A549 treated with AZD2906 at 1 μM for 4 hours (cell line): ENCODE measurements at places on chromosomes 3 and 15. TPM values are rescaled to one million over a fixed set of nuclear protein-coding genes. Genes with fewer than 3 reads are reported as not detected.

The LRRC31 gene
- not detected in 5 replicates for total RNA-seq

The A4GNT gene
- total RNA-seq: not detected in 5 replicates

The EPHB1 gene
- total RNA-seq: 0.03 to 0.13 TPM (median 0.11 TPM) in 5 replicates

The ST8SIA2 gene
- 0.46 to 0.56 TPM (median 0.50 TPM) in 5 replicates for total RNA-seq

The ANKRD63 gene
- total RNA-seq: 0.24 to 0.43 TPM (median 0.33 TPM) in 5 replicates

The BNC1 gene
- 0.63 to 0.85 TPM (median 0.65 TPM) in 5 replicates for total RNA-seq

The GRAMD2A gene
- total RNA-seq: 0.09 to 0.26 TPM (median 0.17 TPM) in 5 replicates

The WDR93 gene
- 0.13 to 0.25 TPM (median 0.21 TPM) in 5 replicates for total RNA-seq

The THSD4 gene
- total RNA-seq: 22.9 to 26.2 TPM (median 24.7 TPM) in 5 replicates

The ACAN gene
- total RNA-seq: 0.66 to 1.4 TPM (median 0.94 TPM) in 5 replicates

The UCN2 gene
- total RNA-seq: 5.9 to 8.7 TPM (median 8.2 TPM) in 5 replicates

The CMTM7 gene
- total RNA-seq: 26.4 to 36.8 TPM (median 33.9 TPM) in 5 replicates

The ACSBG1 gene
- 0.10 to 0.48 TPM (median 0.26 TPM) in 5 replicates for total RNA-seq

The CP gene
- total RNA-seq: 3.4 to 7.4 TPM (median 6.1 TPM) in 5 replicates

The SLC28A1 gene
- not detected in 5 replicates for total RNA-seq

The VEPH1 gene
- total RNA-seq: 0.30 to 0.91 TPM (median 0.45 TPM) in 5 replicates

The NLGN1 gene
- not detected in 5 replicates for total RNA-seq

The RAB6B gene
- 1.4 to 3.1 TPM (median 2.6 TPM) in 5 replicates for total RNA-seq

The SYNPR gene
- total RNA-seq: not detected in 5 replicates

The SPINK8 gene
- not detected in 5 replicates for total RNA-seq

The LRRC3B gene
- not detected in 5 replicates for total RNA-seq

The SLC15A2 gene
- 0.12 to 0.17 TPM (median 0.13 TPM) in 5 replicates for total RNA-seq

The GP5 gene
- total RNA-seq: 0.01 to 0.02 TPM in 2 of 5 replicates, not detected in the others
